ENCODE measurements at places on chromosomes 6 and 20. TPM values are rescaled to one million over a fixed set of nuclear protein-coding genes. Genes with fewer than 3 reads are reported as not detected.

Gene NRSN1
- not detected for total RNA-seq

GRCh38 chr6:132388291-132388690 is 13.0 kb downstream of the MOXD1 start:
- DNase-seq = no peak

DNA sequence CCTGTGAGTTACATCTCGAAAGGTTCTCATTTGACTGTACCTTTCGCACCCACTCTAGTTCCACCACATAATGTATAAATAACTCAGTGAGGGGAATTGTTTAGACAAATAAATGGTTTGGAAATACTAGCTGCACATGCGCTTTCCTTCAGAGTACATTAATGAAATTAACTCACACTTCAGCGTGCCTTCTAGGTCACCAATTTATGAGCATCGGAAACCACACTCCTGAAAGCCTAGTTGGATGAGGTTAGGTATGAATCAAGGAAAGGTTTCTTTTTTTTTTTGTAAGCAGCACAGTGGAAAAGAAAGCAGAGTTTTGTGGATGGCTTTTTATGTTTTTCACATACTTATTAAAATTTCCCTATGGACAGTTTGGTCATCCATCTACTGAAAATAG is 247.8 kb upstream of the TCF21 start:
- DNase-seq = no peak

GRCh38 chr6:145245119-145245518 is 490.2 kb downstream of the EPM2A start:
- no peak for DNase-seq

DNA sequence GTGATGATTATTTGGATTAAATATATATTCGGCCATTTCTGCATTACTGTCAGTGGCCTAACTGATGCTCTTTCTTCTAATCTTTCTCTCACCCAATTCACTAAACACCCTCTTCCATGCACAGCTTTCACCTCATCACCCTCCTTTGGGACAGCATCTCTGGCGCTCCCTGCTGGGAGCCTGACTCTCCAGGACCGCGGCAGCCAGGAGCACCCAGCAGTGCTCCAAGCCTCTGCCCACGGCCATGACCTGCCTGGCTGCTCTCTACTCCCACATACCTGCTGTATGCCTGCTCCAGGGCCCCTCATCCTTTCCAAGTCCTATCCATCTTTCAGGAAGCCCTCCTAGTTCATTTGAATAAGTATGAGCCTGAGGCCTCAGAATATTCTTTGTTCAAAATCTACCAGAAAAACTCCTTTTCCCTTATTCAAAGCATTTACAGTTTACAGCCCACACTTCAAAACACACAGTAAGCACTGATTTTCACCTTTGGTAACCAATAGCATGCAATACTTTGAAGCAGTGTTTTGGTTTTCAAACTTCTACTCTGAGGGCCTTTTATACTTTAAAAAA is 15.2 kb downstream of the CTCFL start:
- DNase-seq = no peak

- DNase-seq = no peak
These were observed 225.7 kb downstream of the HAO1 start for GRCh38 chr20:7714549-7714948.

Gene FAM83B
- total RNA-seq = 13.6 TPM

GRCh38 chr20:4342609-4343008 is 327.3 kb upstream of the RNF24 start:
- DNase-seq = no peak

DNA sequence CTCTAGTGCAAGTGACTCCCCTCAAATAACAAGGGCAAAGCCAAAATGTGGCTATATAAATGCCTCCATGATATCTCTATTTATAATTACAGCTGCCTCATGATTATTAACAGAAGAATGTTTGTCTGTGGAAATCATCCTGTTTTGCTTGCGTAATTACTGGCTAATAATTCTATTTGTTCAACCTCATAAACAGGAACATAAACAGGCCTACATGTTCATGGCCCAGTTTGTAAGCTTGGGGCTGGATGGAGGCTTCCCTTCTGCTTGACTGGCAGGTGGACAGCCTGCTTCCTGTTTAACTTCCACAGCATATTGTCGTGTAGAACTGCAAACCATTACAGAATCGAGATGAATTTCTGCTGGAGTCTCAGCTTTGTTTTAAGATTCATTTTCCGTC is 766.0 kb upstream of the MAP3K7 start:
- DNase-seq = no peak

DNA sequence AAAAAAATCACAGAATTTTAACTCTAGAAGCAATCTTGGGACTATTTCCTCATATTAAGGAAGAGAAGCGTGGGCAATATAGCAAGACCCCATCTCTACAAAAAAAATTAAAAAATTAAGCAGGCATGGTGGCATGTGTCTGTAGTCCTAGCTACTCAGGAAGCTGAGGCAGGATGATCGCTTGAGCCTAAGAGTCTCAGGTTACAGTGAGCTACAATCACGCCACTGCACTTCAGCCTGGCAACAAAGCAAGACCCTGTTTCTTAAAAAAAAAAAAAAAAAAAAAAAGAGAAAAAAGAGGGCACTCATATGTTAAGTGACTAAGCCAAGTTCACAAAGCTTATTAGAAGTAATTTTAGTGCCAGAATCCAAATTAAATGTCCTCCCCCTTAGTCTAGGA is 100.8 kb downstream of the SESN1 start:
- no peak for DNase-seq

- no peak for DNase-seq
These were observed 22.2 kb upstream of the MYL9 start for GRCh38 chr20:36519012-36519719.

Gene F13A1
- 357 TPM for total RNA-seq

- DNase-seq = no peak
These were observed 78.4 kb upstream of the CCN6 start for GRCh38 chr6:111975466-111975865.

Gene HLA-DQA1
- 15.0 TPM for total RNA-seq

- no peak for DNase-seq
These were observed 5.6 kb downstream of the PPP1R16B start for GRCh38 chr20:38810926-38811630.

Gene C20orf144
- total RNA-seq = 0.16 TPM

Gene DYNLT2
- 2.6 TPM for total RNA-seq

Gene HSPA1L
- 1.9 TPM for total RNA-seq

- no peak for DNase-seq
These were observed 100.6 kb downstream of the NKAIN2 start for GRCh38 chr6:123904228-123904627.

DNA sequence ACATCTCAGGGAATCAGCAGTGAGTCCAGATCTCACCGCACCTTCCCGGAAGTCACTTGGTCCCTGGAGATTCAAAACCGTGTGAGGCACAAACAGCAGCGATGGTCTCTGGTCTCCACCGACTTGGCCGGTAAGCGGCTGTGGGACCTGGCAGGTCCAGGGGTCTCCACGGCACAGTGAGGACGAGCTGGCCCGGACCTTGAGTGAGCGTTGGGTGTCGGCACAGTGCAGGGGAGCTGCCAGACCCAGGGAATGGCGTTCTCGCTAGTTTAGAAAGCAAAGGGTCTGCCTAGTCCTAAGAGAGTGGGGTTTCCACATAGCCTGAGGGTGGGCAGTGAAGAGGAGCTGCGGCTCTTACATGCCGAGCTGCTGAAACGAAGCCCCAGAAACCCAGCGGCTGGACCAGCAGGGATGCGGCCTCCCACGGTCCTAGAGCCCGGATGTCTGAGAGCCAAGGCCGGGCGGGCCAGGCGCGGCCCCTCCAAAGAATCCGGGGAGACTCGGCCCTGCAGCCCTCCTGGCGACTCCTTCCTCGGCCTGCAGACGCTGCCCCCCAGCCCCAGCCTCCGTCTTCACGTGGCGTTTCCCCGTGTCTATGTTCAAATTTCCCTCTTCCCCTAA is 185.0 kb downstream of the ERMARD start:
- no peak for DNase-seq

Gene APOBEC2
- total RNA-seq = not detected

Data from breast epithelium (tissue), 4 donors.